ENCODE measurements at places on chromosomes 6 and 20. TPM values are rescaled to one million over a fixed set of nuclear protein-coding genes. Genes with fewer than 3 reads are reported as not detected.

DNA sequence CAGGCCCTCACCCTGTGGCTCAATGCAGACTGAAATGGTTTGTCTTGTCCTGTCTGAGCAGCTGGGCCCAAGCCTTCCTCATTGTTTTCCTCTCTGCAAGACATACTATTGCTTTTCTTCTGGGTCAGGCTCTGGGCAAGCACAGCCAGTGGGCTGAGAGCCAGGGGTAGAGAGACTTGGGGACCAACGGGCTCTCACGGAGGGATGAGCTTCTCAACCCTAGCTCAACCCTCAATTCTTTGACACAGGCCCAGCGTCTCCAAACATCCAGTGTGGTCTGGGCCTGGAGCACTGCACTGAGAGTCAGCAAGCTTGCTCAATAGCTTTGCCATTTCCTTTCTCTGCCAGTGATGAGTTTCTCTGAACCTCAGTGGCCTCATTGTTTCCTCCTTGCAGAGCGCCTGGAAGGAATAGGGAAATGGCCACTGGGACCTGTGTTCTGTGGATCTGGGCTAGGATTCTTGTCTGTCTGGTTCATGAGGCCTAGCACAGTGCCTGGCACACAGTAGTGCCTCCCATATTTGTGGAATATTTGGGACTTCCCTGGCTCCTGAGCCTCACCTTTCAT lies 9.3 kb downstream of the ANGPT4 start:
- no peak for DNase-seq

GRCh38 chr6:7269816-7270215 lies 43.2 kb downstream of the SSR1 start:
- no peak for DNase-seq

GRCh38 chr6:148649454-148649963 lies 97.3 kb upstream of the UST start:
- no peak for DNase-seq

GRCh38 chr20:23046431-23046830 lies 3.0 kb downstream of the THBD start:
- DNase-seq, result no peak

DNA sequence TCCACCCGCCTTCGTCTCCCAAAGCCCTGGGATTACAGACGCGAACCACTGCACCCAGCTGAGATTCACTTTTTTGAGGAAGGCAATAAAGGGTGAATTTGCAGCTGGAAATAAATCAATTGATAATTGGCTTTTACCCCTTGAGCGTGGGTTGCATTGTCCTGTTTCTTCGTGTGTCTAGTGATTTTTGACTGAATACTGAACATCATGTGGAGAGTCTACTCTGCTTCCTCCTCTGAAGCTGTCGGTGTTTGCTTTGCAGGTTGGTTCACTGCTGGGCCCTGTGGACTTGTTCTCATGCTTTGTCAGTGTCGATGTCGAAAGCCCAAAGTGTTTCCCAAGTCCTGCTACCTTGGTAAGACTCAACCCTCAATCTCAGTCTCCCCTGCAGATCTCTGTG lies 5.8 kb upstream of the EEF1A2 start:
- no peak for DNase-seq

GRCh38 chr6:14452567-14453527 lies 335.3 kb downstream of the CD83 start:
- no peak for DNase-seq

DNA sequence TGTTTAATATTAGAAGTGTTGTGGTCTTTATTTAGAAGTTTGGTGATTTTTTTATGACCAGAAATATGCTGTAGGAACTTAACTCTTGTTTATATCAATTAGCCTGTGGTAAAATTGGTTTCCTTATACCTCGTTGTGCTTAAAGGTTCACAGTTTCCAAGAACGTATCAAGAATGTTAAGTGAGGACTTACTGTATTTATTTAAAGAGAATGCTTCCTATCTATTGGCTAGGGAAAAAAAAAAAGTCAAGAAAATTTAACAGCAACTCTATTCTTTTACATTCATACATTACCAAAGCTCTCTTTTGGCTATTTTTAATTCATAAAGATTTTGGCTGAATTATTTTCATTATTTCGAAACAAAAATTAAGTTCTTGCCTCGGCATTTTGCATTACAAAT lies 1.6 kb downstream of the KIAA0319 start:
- DNase-seq, result no peak

GRCh38 chr6:37838219-37838921 lies 18.8 kb downstream of the ZFAND3 start:
- DNase-seq, result no peak

DNA sequence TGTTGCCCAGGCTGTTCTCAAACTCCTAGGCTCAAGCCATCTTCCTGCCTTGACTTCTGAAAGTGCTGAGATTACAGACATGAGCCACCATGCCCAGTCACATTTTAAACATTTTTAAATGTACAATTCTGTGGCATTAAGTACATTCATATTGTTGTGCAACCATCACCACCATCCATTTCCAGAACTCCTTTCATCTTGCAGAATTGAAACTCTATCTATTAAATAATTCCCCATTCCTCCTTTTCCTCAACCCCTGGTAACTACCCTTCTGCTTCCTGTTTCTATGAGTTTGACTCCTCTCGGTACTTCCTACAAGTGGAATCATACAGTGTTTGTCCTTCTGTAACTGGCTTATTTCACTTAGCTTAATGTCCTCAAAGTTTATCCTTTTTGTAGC lies 103.8 kb upstream of the NAA20 start:
- no peak for DNase-seq

DNA sequence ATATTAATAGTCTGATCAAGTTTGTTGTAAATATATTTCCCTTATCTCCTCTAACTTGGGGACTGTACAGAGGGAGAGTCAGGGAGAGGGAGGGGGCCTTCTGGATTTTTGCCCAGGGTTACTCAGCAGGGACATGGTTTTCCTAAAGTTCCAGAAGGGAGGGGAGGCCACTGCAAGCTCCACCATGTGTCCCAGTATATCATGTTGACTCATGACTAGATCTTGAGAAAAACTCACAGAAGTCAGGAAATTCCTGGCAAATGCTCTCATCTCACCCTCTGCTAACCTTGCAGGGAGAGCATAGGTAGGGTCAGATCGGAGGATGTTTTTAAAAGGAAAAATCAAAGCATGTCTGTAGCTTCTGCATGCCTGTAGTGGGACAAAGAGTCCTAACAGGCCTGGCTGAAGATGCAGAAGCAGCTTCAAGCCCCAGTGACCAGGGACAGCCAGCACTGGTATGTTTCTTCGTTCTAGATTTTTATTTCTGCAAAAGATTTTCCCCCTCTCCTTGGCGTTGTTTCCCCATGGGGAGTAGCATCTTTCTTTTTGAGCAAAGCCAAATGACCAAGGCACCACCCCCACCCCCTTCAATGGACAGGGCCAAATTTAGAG lies 272.9 kb upstream of the SUPT3H start:
- DNase-seq, result no peak

GRCh38 chr20:52494244-52494643 lies 302.7 kb upstream of the ZFP64 start:
- no peak for DNase-seq

- no peak for DNase-seq
Measured at GRCh38 chr6:52230685-52231084, 13.6 kb downstream of the IL17F start.

DNA sequence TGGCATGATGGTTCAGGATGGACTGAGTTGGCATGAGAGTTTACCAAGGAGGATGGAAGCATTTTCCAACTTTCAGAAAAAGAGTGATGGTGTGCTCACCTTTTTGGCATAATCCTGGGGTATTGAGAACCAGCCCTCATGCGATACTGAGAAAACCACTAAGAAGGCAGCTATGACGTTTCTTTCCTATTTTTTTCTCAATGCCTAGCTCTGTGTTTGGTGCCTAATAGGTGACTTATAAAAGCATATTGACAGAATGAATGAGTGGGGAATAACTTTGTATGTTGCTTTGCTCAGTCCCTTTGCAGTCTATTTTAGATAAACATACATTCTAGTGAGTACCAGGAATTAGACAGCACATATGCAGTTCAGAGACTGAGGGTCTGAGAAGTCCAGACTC lies 816.3 kb downstream of the DHX35 start:
- DNase-seq, result no peak

DNA sequence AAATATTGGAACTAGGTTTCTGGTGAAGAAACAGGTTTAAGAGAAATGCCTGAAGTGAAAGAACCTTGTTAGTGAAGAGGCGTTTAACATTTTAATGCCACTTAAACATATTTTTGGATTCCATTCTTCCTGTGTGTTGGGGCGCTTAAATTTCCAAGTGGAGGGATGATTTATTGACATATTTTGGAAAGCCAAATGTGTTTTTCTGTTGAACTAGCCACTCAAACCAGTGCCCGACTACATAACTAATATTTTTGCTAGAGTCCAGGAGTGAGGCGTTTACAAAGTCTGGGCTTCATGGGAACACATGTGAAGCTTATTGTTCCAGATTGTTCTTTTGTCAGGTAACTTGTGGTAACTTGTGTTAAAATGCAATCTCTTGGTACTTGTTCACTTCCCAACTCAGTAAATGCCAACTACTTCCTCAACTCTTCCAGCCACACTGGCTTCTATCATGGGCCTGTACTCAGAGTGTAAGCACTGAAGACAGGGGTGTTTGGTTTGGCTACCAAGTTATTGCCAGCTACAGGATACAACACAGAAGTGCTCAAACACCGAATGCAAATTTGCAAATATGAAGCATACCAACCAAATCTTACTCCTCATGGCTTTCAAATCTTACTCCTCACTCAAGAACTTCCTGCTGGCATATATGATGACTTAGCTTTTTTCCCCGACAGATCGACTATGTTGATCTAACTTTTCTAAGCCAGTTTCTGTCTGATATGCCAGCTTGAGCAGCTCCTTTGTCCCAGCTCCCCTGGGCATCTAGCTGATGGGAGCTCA lies 2.0 kb upstream of the ZNFX1 start:
- DNase-seq, result no peak

DNA sequence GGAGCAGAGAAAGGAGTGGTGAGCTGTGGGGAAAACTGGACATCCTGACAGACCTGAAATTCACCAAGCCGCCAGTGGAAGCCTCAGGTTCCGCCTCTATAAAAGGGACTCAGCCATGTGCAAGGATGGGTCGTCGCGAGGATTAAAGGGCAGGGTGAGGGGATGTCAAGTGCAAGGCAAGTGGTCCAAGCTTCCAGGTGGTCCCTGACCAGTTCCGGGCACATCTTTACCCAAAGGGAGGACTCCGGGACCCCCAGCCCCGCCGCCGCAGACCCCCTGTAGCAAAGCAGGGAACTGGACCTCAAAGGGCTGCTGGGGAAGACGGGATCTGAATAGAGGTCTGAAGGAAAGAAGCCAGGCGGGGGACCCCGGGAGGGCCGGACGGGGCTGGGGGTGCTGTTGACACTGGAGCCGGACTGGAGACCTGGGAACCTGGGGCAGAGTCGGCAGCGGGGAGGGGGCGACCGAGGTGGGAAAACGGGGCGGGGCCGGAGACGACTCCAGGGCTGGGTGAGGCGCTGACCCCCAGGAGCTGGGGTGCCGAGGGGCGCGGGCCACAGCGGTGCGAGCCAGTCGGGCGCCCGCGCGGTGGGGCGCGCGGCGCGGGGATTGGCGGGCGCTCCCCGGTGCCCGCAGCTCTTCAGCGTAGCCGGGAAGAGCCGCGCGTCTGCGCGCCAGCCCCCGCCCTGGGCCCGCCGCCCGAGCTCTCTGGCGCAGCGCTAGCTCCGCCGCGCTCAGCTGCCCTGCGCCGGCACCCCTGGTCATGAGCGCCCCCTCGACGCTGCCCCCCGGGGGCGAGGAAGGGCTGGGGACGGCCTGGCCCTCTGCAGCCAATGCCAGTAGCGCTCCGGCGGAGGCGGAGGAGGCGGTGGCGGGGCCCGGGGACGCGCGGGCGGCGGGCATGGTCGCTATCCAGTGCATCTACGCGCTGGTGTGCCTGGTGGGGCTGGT lies at the start of gene SSTR4:
Gene SSTR4 (plus strand): TSS at position 592 of the 951 bp plus-strand sequence. CDS start 172 bp downstream, at position 764.
- no peak for DNase-seq

Gene PNPLA1
- 0.19 TPM for total RNA-seq

Gene RNF182
- total RNA-seq, result 1.6 TPM

Gene FKBP1C
- total RNA-seq, result 0.35 TPM

Gene ALDH8A1
- total RNA-seq, result 1.5 TPM

Gene CTAGE9
- total RNA-seq, result not detected

Measured in Calu3 (cell line).